ENCODE measurements at places on chromosomes 6 and 20.

GRCh38 chr20:4689220-4689619 lies 32.5 kb upstream of the PRND start:
- DNase-seq: no peak

DNA sequence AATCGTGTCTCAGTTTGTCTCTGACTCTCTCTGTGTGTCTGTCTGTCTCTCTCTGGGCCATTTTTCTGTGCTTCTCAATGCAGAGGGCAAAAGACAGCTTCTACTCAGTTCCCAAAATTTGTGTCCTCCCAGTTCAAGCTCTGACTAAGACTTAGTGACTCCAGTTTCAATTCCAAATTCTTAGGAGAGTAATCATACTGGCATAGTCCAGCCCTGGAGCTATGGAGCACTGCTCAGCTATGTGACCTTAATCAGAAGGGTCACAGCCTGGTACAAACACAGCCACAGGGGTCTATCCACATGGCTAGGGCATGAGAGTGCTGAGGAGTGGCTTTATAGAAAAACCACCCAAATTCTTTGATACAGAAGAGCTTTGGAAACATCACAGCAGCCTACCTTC lies 91.9 kb downstream of the FOXF2 start:
- DNase-seq: peak; percentile 87

DNA sequence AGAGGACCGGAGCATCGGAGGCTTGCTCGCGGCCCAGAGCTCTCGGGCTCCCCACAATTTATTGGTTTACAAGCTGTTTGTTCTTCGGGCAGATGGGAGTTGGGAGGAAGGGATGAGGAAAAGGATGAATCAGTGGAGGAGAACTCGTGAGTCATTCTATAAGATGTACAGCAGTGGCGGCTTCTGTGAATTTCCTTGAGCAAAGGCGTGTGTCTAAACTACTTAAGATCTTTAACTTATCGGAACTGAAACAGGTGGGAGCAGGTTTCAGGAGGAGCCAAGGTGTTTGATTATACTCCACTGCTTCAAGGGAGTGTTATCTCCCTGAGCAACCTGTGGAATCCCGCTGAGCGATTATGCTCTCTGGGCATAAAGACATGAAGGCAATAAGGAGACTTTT lies 50.5 kb upstream of the IBTK start:
- no peak for DNase-seq

DNA sequence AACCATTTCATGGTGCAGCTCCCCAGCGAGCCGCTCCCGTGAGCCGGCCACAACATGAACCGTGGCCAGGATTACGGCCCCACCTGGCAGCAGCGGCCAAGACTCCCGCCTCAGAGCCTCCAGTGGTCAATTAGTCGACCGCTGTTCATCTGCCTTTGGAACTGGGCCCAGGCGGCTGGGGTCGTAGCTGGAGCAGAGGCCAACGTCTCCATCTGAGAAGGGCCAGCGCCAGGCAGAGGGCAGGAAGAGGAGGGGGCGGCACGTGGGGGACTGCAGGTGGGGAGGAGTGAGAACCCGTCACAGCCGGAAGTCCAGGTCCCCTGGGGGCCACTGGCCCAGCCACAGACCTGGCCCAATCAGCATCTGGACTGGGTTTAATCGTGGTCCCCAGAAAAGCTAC lies 184.3 kb downstream of the TAF4 start:
- DNase-seq: no peak

DNA sequence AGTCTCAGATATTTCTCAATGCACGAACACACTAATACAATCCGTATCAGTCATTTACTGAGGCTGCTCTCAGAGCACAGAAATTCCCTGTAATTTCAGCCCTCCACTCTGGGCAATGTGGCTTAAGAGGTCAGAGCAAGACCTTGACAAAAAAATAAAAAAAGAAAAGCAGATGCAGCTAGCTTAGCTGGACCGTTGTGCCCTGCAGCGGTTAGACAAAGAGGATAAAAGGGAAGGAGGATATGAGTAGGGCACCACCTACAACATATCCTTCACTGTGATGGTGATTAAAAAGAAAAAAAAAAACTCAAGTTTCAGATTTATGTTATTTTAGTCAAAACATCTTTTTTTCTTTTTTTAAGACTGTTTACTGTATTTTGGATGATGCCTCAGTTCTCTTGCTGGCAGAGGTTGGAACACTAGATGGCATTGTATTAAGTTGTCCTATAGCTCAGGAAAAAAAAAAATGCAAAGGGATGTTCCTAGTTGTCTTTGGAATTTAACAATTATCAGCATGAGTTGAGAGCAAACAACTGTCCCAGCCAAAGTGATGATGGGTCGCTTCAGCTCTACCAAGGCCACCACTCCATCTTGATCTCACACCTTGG lies 59.9 kb downstream of the ANKEF1 start:
- DNase-seq: no peak

All from epithelial cell of proximal tubule (primary cell).